ENCODE measurements at places on chromosomes 2 and 18.

DNA sequence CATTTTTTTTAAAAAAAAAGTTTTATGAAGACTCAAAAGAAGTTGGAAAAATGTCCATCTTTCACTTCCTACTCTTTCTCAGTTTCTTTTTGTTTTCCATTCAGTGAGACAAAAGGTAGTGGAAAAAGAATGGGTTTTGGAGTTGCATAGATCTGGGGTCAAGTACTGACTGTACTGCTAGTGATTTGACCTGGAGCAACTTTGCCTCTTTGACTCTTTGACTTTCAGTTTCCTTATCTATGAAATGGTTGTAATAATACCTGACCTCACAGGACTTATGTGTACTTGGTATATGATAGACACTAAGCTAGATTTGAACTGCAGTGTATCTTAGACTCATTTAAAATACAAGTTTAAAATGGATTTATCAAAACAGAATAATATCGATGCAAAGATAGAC, 3.5 kb upstream of the KCNE4 start:
- no peak for DNase-seq
- no peak overlapping the region for H3K4me3 ChIP-seq
- no peak overlapping the region for H3K27ac ChIP-seq
- no peaks in the 10 kb centered on the region for H3K27me3 ChIP-seq

- no peak overlapping the region for H3K4me3 ChIP-seq
- H3K36me3 ChIP-seq, result peaks cover 21% of the 10 kb centered on the region
Measured at GRCh38 chr2:230162981-230163380, 56.8 kb downstream of the SP110 start.

DNA sequence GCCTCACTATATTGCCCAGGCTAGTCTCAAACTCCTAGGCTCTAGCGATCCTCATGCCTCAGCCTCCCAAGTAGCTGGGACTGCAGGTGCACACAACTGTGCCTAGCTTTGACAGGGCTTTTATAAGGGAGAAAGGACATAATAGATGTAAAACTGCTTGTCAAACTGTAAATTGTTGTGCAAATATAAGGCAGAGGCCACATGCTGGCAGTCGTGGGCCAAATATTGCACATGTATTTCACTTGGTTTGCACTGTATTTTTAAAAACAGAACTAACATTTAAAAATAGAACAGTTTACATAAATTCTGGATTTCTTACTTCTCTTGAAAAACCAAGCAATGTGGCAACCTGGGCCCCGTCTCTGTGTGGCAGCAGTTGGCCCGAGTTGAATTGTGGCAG, 31.2 kb upstream of the MYO3B start:
- no peaks in the 10 kb centered on the region for H3K27me3 ChIP-seq
- H3K36me3 ChIP-seq, result no peaks in the 10 kb centered on the region
- H3K27ac ChIP-seq, result no peak overlapping the region
- no peak overlapping the region for H3K4me3 ChIP-seq
- no peaks in the 10 kb centered on the region for H3K4me1 ChIP-seq
- DNase-seq, result no peak

DNA sequence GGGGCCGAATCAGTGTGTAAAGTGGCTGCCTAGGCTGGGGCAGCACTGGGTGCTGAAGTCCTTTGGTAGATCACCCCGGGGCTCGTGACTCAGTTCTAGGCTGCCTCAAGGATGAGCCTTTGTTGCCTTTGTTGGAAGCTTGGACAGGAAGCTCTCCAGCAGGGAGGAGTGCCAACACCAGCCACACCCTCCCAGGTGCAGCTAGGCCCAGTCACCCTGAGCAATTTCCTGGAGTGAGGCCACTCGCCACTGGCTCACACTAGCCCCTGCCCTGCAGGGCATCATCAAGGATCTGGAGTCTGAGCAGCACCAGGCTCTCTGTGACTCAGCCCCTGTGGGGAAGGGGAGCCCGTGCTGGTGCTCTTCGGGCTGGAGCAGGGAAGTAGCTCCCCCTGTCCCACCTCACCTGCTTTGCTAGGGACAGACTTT, 6.7 kb upstream of the SDC1 start:
- no peaks in the 10 kb centered on the region for H3K4me1 ChIP-seq
- peaks cover 27% of the 10 kb centered on the region for H3K27me3 ChIP-seq
- H3K27ac ChIP-seq, result no peak overlapping the region
- no peaks in the 10 kb centered on the region for H3K36me3 ChIP-seq
- H3K4me3 ChIP-seq, result no peak overlapping the region

- DNase-seq, result no peak
- H3K4me1 ChIP-seq, result no peaks in the 10 kb centered on the region
- no peaks in the 10 kb centered on the region for H3K36me3 ChIP-seq
- peaks cover 14% of the 10 kb centered on the region for H3K27me3 ChIP-seq
Measured at GRCh38 chr18:37538526-37539205, 26.9 kb downstream of the CELF4 start.

DNA sequence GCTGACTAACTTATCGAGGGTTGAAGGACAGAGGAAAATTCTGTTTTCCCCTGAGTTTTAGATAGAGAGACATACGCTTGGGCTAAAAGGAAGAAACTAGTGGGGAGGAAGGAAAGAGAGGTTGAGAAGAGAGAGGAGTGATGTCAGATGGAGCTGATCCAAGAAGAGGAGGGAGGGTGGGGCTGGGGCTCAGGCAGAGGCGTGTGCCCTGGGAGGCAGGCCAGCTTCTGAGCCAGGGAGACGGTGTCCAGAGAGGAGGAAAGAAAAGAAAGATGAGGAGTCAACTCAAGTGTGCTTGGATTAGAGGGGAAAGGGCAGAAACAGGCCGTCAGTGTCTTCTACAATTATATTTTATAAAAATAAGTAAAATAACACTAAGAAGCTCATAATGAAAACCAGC, 56.2 kb downstream of the EMILIN2 start:
- no peak overlapping the region for H3K27ac ChIP-seq
- DNase-seq, result no peak
- no peak overlapping the region for H3K4me3 ChIP-seq
- H3K36me3 ChIP-seq, result peaks cover 2% of the 10 kb centered on the region
- no peaks in the 10 kb centered on the region for H3K27me3 ChIP-seq
- peaks cover 21% of the 10 kb centered on the region for H3K4me1 ChIP-seq

DNA sequence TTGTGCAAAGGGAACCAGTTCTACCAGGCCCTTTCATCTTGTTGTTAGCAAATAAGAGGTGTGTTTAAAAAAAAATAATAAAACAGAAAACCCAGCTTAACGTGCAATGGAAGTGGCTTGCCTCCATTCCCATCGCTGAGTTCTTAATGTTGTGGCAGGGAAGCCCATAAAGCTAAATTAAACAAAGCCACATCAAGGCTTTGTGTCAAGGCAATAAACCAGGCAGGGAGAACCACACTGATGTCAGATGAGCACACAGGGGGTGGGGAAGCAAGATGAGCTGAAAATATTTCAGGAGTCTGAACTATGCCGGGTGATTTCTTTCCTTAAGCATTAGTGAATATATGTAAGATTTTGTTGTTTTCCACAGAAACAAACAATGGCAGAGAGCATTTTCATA, 73.5 kb downstream of the PHLPP1 start:
- no peak for DNase-seq
- peaks cover 36% of the 10 kb centered on the region for H3K4me1 ChIP-seq
- H3K27me3 ChIP-seq, result peaks cover 5% of the 10 kb centered on the region
- no peak overlapping the region for H3K4me3 ChIP-seq
- no peaks in the 10 kb centered on the region for H3K36me3 ChIP-seq
- H3K27ac ChIP-seq, result no peak overlapping the region

GRCh38 chr2:224937887-224938286, 104.4 kb downstream of the DOCK10 start:
- H3K36me3 ChIP-seq, result peaks cover 33% of the 10 kb centered on the region
- no peaks in the 10 kb centered on the region for H3K27me3 ChIP-seq
- peak overlapping the region; percentile 81 for H3K4me3 ChIP-seq
- DNase-seq, result no peak
- peak overlapping the region; percentile 91 for H3K27ac ChIP-seq

GRCh38 chr2:140593132-140593531, 1537.7 kb downstream of the LRP1B start:
- no peaks in the 10 kb centered on the region for H3K27me3 ChIP-seq
- H3K27ac ChIP-seq, result no peak overlapping the region
- H3K4me3 ChIP-seq, result no peak overlapping the region
- H3K4me1 ChIP-seq, result no peaks in the 10 kb centered on the region

DNA sequence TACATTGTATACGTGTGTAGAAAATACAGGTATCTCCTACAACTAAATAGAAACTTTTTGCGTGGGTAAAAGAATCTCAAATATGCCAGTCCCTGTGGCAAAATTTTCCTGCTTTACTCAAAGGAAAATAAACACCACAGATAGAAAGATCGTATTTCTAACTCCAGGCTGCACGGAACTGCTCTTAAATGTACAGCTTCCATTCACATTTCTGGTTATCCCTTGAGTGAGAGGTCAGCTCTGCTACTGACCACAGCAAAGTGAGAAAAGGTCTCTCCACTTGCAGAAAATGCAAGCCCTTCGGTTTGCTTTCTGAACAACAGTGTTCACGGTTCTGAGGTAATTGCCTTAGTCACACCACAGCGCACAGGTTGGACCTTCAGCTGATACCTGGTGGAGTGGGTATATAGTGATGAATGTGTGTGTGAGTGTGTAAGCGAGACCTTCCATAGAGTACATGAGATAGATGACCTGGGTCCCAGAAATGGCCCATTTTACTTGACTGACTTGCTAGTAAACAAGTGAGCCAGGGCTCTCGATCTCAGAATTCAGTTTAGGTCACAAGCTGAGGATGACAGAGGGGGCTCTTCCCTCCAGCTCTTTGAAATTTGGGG, 52.1 kb downstream of the ALPK2 start:
- H3K4me1 ChIP-seq, result peaks cover 26% of the 10 kb centered on the region
- DNase-seq, result no peak
- H3K27ac ChIP-seq, result no peak overlapping the region

DNA sequence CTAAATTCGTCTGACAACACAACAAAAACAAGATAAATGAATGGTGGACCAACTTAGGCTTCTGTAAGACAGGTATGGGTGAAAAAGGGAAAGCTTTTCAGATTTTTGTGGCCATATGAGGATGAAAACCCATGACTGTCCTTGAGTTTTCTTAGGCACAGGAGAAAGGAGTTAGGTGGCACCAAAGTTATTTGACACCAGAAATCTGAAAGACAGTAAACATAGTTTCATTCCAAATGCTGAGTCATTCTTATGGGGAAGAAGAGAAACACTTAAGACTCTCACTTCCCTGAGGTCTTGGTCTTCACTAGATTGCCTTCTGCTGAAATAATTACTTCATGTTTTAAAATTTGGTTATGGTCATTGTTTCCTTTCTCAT, 5.2 kb upstream of the GPD2 start:
- peaks cover 27% of the 10 kb centered on the region for H3K4me1 ChIP-seq
- peak overlapping the region; percentile 2 for H3K27ac ChIP-seq
- DNase-seq, result no peak
- no peaks in the 10 kb centered on the region for H3K36me3 ChIP-seq
- peaks cover 2% of the 10 kb centered on the region for H3K27me3 ChIP-seq
- H3K4me3 ChIP-seq, result no peak overlapping the region

- DNase-seq, result no peak
- peak overlapping the region; percentile 7 for H3K27ac ChIP-seq
- H3K27me3 ChIP-seq, result no peaks in the 10 kb centered on the region
- H3K4me1 ChIP-seq, result peaks cover 40% of the 10 kb centered on the region
Measured at GRCh38 chr2:85019121-85019520, 48.2 kb downstream of the KCMF1 start.

- H3K4me1 ChIP-seq, result peaks cover 21% of the 10 kb centered on the region
- H3K27ac ChIP-seq, result no peak overlapping the region
- H3K27me3 ChIP-seq, result peaks cover 82% of the 10 kb centered on the region
- no peak overlapping the region for H3K4me3 ChIP-seq
Measured at GRCh38 chr2:70896765-70897202, 38.9 kb upstream of the ATP6V1B1 start.

DNA sequence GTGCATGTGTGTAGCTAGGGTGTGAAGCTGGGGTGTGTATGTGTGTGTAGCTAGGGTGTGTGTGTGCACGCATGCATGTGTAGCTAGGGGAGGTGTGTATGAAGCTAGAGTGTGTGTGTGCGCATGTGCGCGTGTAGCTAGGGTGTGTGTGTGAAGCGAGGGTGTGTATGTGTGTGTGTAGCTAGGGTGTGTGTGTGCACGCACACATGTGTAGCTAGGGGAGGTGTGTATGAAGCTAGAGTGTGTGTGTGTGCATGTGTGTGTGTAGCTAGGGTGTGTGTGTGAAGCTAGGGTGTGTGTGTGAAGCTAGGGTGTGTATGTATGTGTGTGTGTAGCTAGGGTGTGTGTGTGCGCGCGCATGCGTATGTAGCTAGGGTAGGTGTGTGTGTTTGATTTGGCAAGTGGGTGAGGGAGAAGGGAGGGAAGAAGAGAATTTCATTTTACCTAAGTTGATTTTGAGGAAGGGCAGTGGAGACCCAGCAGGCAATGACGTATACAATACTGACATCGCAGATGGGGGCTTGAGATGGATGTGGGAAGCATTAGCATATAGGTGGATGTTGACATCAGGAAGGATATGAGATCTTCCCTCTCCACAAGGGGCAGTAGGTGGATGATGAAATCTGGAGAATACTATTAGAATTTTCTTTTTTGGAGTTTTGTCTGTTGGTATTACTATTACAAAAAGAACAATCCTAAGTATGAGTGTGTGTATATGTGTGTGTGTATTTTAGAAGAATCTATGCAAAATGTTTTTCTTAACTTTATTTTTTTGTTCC, 70.7 kb downstream of the PRELID3A start:
- H3K36me3 ChIP-seq, result no peaks in the 10 kb centered on the region
- H3K27me3 ChIP-seq, result no peaks in the 10 kb centered on the region
- H3K27ac ChIP-seq, result no peak overlapping the region
- no peaks in the 10 kb centered on the region for H3K4me1 ChIP-seq

DNA sequence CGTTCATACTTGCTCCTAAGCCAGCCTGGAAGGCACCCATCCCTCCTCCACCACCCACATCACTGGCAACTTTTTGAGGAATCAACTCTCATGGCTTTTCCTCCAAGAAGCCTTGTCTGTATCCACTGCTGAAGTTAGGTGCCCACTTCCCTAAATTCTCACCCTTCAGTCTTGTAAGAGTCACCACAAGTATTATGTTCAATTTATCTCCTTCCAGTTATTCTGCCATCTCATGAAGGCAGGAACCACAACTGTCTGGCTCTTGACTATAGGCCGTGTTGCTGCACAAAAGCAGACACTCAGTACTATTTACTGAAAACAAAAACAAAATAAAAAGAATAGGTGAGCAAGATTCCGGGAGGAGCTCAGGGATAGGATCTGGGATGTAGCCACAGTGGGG, 234.8 kb downstream of the CYRIA start:
- no peaks in the 10 kb centered on the region for H3K36me3 ChIP-seq
- H3K27me3 ChIP-seq, result peaks cover 2% of the 10 kb centered on the region

- H3K27ac ChIP-seq, result no peak overlapping the region
- no peaks in the 10 kb centered on the region for H3K27me3 ChIP-seq
- no peak overlapping the region for H3K4me3 ChIP-seq
- no peak for DNase-seq
- peaks cover 52% of the 10 kb centered on the region for H3K36me3 ChIP-seq
Measured at GRCh38 chr2:110657724-110658305, 20.0 kb downstream of the BUB1 start.

GRCh38 chr2:174326161-174327020, 8.4 kb upstream of the SP9 start:
- peak overlapping the region; percentile 35 for H3K27ac ChIP-seq
- DNase-seq, result no peak
- H3K36me3 ChIP-seq, result no peaks in the 10 kb centered on the region
- peak overlapping the region; percentile 77 for H3K4me3 ChIP-seq
- H3K27me3 ChIP-seq, result peaks cover 88% of the 10 kb centered on the region

DNA sequence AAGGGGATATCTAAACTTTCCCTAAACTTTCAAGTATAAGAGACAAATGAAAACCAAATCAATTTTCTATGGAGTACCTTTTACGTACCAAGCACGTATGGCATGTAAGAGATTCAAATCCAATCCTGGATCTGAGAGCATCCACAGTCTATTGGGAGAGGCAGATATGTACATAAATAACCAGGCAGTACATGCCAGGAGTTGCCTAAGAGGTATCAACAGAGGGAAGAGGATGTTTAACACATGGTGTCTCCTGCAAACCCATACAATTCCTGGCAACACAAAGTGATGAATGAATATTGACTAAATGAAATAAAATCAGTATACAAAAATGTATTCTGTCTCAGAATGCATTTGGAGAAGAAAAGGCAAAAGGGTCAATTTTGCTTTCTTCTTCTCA, 116.6 kb downstream of the PIGN start:
- H3K27ac ChIP-seq, result no peak overlapping the region
- no peak overlapping the region for H3K4me3 ChIP-seq

All from activated T-helper 1 cell treated with anti-CD3 and anti-CD28 coated beads, Interleukin-12 subunit alpha, Interleukin-12 subunit beta, Interleukin-2, Interleukin-4 antibody, amounts not matched to agents 30 ng/mL and 10 ng/mL and 1 ng/mL, durations not matched to agents 14 hours and 24 hours and 36 hours (primary cell).